Vagina (tissue), 2 donors: ENCODE measurements at places on chromosomes 13 and 19.

GRCh38 chr13:26819046-26819445 lies 58.5 kb upstream of the GPR12 start:
- DNase-seq = no peak

- no peak for DNase-seq
Measured at GRCh38 chr19:30631033-30631370, 258.8 kb downstream of the ZNF536 start.

DNA sequence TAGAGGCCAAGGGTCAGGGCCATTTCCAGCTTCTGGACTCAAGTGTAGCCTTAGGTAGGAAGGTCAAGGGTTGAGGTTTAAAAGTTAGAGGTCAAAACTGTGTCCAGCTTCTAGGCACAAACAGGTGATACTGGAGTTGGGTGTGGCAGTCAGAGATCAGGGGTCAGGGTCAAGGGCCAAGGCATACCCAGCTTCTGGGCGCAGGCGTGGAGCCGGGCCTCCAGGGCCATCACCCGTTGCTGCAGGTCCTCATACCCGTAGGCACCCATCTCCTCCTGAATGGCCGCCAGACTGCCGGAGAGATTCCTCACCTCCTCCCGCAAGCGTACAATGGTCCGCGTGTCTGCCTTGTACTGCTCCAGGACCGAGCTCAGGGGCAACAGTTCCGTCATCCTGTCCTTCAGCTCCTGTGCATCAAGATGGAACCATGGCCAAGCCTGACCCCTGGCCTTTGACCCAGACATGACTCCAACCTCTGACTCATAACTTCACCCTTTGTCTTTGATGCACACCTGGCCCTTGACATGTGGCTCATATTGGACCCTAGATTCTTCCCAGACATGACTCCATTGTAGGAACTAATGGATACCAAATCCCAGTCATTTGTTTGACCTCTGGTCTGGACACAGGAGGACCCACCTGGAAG lies 22.1 kb downstream of the PIN1 start:
- DNase-seq = no peak

DNA sequence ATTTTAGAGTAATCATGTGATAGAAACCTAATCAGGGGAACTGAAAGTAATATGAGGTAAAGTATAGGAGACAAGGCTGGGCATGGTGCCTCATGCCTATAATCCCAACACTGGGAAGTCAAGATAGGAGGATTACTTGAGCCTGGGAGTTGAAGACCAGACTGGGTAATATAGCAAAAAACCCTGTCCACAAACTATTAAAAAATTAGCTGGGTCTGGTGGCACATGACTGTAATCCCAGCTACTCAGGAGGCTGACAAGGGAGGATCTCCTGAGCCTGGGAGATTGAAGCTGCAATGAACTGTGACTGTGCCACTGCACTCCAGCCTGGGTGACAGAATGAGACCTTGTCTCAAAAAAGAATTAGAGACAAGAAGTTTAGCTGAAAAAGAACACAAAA lies 469.9 kb downstream of the GPC5 start:
- DNase-seq = no peak
